ENCODE measurements at places on chromosomes 5 and 9. TPM values are rescaled to one million over a fixed set of nuclear protein-coding genes. Genes with fewer than 3 reads are reported as not detected.

- H3K36me3 ChIP-seq = peaks cover 40% of the 10 kb centered on the region
- H3K4me3 ChIP-seq = no peak overlapping the region
- H3K4me1 ChIP-seq = peaks cover 10% of the 10 kb centered on the region
- DNase-seq = no peak
These were observed 58.6 kb downstream of the DIAPH1 start for GRCh38 chr5:141560151-141560550.

- no peaks in the 10 kb centered on the region for H3K4me1 ChIP-seq
- peaks cover 2% of the 10 kb centered on the region for H3K27me3 ChIP-seq
- H3K27ac ChIP-seq = no peak overlapping the region
- DNase-seq = no peak
- H3K36me3 ChIP-seq = no peaks in the 10 kb centered on the region
- H3K4me3 ChIP-seq = no peak overlapping the region
These were observed 212.5 kb downstream of the MAST4 start for GRCh38 chr5:66808663-66809062.

Gene HTR4
- not detected for total RNA-seq

DNA sequence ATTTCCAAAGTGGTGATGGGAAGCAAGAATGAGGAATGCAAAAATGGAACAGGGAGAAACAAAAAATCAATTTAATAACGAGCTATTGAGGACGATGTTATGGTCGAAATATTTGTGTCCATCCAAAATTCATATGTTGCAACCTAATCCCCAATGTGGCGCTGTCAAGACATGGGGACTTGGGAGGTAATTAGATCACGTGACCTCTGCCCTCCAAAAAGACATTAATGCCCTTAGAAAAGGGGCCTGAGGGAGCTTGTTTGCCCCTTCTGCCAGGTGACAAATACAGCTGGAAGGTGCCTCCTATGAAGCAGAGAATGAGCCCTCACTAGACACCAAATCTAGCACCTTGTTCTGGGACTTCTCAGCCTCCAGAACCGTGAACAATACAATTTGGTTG lies 315.2 kb upstream of the CDH9 start:
- no peak overlapping the region for H3K4me3 ChIP-seq
- no peak overlapping the region for H3K27ac ChIP-seq
- no peak for DNase-seq
- no peaks in the 10 kb centered on the region for H3K4me1 ChIP-seq

All from HepG2 (cell line).